ENCODE measurements at places on chromosomes 4 and X.

DNA sequence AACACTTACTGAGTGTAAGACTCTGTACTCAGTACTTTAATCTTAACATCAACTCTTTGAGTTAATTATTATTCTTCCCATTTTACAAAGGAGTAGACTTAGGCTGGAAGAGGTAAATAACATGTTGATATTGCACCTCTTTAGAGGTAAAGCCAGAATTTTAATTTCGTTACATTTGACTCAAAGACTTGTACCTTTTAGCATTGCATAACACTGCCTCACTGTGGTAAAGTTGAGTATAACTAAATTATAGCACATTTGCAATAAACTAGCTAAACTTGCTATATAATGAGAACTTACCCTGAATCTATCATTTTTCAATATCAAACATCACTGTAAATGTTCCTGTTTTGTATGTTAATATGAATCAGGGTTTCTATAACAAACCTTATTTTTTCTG, 218.5 kb downstream of the PRR32 start:
- no peak for DNase-seq

- DNase-seq: no peak
These were observed 10.2 kb downstream of the DCUN1D4 start for GRCh38 chr4:51853027-51853682.

- DNase-seq: no peak
These were observed 1472.8 kb downstream of the C4orf33 start for GRCh38 chr4:130568746-130569145.

- no peak for DNase-seq
These were observed 27.2 kb upstream of the TMSB4X start for GRCh38 chrX:12947545-12948235.

- DNase-seq: no peak
These were observed 52.1 kb upstream of the MSANTD1 start for GRCh38 chr4:3196670-3197359.

GRCh38 chr4:17544205-17544604, 29.2 kb downstream of the CLRN2 start:
- DNase-seq: no peak

DNA sequence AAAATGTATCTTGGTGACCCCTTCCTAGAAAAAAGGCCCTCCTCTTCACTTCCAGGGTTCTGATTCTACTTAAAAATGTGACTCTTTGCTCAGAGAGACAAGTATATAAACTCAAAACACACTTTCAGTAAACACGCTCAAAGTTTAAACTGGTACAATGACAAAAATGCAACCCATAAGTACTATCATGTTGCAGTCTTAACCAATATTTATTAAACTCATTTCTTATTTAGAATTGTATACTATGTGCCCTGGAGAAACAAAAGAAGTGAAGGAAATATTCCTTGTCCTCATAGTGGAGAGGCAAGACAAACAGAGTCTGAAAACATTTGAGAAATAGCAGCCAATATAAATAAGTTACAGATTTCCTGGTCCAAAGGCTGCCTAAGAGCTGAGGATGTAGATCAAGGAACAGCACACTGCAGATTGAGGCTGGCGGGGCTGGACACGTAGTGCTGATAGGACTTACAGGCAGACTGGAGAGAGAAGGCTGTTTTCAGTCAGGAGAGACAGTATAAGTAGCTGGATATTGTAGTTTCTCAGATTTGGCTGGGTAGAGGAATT, 39.1 kb upstream of the ANXA3 start:
- no peak for DNase-seq

DNA sequence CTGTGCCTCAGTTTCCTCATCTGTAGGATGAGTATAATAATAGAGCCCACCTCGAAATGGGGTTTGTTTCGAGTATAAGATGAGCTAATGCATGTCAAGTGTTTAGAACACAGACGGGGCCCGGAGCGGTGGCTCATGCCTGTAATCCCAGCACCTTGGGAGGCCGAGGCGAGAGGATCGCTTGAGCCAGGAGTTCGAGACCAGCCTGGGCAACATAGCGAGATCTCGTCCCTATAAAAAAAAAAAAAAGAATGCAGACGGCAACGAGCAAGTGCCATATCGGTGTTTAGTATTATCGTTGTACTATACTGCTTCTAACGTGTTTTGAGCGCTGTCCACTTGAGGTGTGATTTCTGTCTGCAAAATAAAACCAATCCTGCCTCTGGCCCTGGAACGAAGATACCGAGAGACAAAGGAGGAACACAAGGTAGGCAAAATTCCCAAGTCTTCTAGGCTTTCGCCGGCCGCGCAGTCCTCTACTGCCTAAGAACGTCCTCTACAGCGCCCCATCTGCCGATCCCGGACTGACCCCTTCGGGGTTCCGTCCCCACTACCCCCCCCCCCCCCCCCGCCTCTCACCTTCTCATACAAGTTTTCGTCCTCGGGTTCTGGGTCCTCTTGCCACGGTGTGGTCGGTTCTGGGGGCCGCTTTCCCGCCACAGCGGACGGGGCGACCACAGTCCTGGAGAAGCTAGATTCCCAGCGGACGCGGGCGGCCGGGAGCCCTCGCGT, 442 bp downstream of the NDUFB11 start:
- DNase-seq: no peak

DNA sequence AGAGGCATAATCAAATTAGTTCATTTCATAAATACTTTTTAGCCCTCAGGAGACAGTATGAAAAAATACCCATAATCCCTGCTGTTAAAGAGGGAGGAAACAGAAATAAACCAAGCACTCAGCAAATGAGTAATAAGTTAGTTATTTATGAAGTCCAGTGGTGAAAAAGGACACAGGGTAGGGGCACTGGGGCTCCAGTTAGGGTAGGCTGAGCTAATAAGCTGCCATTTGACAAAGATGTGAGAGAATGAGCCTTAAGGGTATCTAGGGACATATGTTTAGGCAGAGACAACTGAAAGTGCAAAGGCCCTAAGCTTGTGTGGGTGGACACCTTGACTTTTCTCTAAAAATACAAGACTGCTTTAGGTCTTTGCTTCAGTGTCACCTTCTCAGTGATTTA, 94.4 kb downstream of the IL15 start:
- DNase-seq: no peak

DNA sequence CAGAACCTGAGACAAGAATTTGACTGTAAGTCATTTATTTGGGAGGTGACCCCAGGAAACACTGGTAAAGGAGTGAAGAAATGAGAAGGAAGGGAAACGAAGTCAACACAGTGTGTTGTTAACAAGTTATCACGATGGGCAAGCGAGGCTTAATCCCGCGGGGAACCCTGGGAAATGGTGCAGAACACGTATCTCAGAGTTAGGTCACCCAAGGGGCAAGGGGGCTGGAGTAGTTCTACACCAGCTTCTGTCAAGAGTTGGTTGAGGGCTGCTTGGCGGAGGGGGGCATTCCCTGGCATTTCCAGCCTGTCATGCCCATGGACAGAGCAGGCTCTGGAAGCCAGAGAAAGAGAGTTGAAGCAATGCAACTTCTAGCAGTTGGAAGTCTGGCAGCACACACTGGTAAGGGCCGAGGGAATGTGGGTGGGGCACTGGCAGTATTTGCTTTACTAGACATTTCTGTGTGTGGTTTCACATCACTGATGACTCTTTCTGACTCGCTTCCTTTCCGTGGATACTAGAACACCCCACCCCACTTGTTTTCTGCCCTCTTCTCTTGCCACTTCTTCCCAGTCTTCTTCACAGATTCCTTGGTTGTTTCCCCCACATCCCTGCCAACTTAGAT, 52.2 kb upstream of the ADGRG2 start:
- DNase-seq: no peak

DNA sequence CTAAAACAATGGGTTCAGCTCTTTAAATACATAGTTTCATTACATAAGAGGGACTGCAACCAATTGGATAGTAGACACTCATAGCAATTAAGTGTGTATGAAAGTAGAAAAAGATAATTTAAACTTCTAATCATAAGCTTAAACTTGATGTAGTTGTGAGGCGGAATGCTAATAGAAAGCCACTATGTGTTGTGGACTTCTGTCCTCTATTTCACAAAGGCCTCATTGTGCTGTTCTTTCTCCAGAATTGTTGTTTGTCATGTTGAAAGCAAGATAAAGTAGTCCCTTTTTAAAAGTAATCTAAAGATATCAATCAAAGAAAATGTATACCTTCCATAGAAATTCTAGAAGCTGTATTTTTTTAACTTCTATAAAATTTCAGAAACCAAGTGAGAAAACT, 329.4 kb downstream of the KLHL4 start:
- no peak for DNase-seq

GRCh38 chr4:7169134-7169533, 23.2 kb upstream of the SORCS2 start:
- DNase-seq: no peak

- DNase-seq: no peak
These were observed 72.9 kb downstream of the FAM114A1 start for GRCh38 chr4:38940476-38940875.

- DNase-seq: no peak
These were observed 1973.0 kb upstream of the AGA start for GRCh38 chr4:179415037-179415846.

DNA sequence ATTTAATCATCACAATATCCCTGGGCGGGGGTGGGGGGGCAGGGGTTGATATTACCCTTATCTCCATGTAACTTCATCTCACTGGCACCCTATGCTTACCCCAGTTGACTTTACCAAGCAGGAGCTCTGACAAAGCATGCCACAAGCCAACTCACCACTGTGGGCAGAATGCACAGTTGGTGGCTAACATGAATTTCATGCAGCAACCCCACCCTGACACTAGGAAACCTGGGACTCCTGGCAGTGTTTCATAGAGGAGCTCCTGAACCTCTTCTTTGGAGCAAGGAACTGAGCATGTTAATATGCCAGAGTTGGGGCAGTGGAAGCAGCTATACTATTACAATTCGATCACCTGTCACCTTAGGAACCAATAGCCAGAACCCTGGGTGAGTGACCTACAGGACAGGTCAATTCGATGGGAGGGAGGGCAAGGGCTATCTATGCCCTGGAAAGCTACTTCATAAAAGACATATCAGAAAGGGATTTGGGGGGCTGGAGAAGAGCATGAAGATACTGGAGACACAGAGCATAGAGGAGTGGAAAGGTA, 97.2 kb upstream of the ACSL4 start:
- DNase-seq: no peak

- DNase-seq: no peak
These were observed 15.1 kb upstream of the PRSS12 start for GRCh38 chr4:118367872-118368271.

GRCh38 chr4:56552273-56552672, 46.7 kb downstream of the ARL9 start:
- DNase-seq: no peak

DNA sequence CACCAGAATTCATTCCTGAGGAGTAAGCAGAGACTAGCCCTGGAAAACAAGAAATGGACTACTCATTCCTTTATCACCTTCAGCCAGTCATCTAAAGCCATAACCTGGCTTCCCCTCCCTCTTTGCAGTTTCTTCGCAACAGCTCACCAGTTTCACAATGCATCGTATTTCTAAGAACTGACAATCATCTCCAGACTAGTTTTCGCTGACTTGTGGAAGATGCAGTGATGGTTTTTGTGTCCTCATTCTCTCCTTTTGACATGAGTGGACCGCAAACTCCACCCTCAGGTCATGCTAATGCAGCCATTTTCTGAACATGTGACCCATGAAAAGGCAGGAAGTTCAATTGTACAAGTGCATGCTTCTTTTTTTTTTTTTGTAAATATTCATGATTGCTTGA, 1203.5 kb downstream of the PCDH7 start:
- DNase-seq: no peak

DNA sequence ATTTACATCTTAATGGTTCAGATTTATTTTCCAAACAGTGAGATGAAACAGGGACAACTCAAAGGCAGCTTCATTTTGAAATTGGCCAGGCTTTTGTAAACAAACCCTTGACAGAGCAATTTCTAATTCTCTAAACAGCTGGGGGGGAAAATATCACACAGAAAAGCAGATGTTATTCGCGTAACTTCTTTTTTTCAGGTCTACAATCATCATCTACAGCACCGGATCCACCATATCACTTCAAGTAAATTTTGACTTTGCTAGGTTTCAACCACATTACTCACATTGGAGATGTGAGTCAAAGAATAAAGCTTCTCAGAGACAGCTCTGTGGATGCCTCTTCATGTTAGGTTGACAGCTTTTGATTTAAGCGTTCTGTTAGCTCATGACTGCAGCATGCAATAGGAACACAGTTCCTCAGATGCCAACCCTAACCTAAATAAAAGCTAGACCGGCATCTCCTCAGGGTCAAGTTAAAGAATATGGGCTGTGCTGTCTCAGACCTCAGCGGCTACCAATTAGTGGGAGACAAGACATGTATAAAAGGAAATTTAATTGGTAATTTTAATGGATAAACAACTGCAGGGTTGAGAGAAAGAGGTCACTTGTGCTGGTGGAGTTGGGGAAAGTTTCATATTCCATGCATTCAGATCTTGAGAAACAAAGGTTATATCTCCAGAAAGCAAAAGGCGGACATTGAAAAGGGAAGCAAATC, 26.8 kb downstream of the AMELX start:
- DNase-seq: no peak

GRCh38 chr4:107863850-107864371, 39.2 kb downstream of the SGMS2 start:
- DNase-seq: no peak

DNA sequence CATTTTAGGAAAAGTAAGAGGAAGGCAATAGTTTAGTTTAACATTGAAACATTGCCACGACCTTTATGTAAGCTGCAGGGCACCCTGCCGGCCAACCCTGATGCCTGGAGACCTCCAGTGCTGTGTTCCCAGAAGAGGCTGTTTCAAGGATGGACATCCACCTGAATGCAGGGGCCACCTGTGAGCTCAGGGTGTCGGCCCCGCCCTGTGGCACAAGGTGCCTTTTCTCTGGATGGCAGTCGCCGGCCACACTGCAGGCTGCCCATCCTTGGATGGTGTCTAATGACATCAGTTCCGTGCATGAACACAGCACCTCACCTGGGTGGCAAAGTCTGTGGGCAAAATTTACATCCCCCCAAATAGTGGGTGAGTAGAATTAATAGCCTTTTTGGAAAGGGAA, 180.0 kb downstream of the AFAP1 start:
- DNase-seq: no peak

GRCh38 chr4:55321707-55322264, 24.3 kb upstream of the SRD5A3 start:
- DNase-seq: peak; percentile 22

GRCh38 chrX:16836371-16836770, 33.8 kb downstream of the RBBP7 start:
- DNase-seq: no peak

- DNase-seq: no peak
These were observed 51.0 kb downstream of the WFS1 start for GRCh38 chr4:6320663-6321062.

- DNase-seq: no peak
These were observed 141.6 kb upstream of the AADAT start for GRCh38 chr4:170231377-170231776.

GRCh38 chr4:3612934-3613333, 80.7 kb upstream of the LRPAP1 start:
- DNase-seq: no peak

Data from T-helper 2 cell treated with Interferon-gamma antibody and Interleukin-4, amounts not matched to agents 5 μg/mL and 100 μg/mL, for 36 hours (primary cell).